ENCODE measurements at places on chromosomes 7 and 10.

GRCh38 chr7:32470871-32471270, 19.3 kb downstream of the LSM5 start:
- DNase-seq: no peak

DNA sequence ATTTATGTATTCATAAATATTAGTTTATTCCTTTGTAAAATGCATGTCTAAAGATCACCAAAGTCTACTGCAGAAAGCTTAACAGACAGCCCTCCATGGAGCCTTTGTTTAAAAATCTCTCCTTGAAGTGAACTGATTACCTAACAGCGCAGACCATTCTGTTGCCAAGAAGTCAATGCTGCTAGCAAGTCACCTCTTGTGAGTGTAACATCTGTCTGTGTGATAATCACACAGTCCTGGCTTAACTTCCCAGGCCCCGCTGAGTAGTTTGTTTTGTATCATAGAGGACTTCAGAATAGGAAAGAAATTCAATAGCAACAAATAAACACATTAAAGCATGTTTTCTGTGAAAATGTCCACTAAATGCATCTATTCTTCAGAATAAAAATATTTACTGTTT, 435.3 kb upstream of the IGFBP3 start:
- no peak for DNase-seq

GRCh38 chr7:65910237-65910636, 37.4 kb downstream of the VKORC1L1 start:
- DNase-seq: no peak

- DNase-seq: no peak
Measured at GRCh38 chr7:24709585-24710360, 47.5 kb downstream of the GSDME start.
